ENCODE measurements at places on chromosomes 5 and 9.

- DNase-seq = no peak
These were observed 238.4 kb upstream of the CD180 start for GRCh38 chr5:67435032-67435431.

DNA sequence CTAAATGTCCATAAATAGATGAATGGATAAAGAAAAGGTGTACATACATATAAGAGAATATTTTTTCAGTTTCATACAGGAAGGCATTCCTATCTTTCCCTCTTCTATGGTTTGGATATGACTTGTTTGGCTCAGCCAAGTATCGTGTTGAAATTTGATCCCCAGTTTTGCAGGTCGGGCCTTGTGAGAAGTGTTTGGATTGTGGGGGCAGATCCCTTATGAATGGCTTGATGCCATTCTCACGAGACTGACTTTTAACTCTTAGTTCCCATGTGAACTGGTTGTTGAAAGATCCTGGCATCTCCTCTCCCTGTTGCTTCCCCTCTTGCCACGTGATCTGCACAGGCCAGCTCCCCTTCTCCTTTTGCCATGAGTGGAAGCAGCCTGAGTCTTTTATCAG lies 421.1 kb upstream of the FTMT start:
- DNase-seq = no peak

DNA sequence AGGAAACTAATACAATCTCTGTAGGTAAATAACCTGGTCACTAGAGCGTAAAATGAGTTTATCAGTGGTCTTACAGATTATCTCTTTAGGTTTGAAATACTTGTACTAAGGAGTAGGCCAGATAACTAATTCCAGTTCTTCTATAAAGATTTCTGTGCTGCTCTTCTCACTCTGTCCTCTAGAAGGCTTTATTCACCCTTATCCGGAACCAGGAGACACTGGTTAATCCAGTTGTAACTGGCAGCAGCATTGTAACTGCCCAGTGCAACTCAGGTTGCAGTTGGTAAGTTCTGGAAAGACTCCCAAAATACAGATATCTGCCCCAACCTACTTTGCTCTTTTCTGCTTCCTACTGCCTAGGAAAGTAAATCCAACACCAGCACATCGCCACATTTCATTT lies 19.8 kb downstream of the C5orf22 start:
- DNase-seq = no peak

GRCh38 chr9:35488566-35489312 lies 1.2 kb upstream of the RUSC2 start:
- DNase-seq = no peak

DNA sequence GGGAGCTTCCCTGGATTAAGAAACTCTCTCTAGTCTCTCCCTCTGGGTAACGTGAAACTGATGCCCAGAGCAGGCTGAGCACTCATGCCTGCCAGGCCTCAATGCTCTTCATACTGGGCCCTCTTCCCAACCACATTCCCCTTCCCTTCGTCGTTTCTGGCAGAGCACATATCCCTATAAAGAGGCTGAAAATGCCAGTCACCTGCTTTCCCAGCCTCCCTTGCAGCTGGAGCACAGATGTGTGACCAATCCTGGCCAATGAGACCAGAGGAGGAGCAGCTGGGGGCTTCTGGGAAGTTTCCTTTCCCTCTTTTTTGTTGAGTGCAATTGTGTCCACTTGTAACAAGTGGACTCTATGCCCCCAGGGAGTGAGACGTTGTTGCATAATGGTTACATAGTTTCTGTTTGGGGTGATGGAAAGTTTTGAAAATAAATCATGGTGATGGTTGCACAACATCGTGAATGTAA lies 30.2 kb upstream of the SMIM23 start:
- DNase-seq = no peak

- DNase-seq = no peak
These were observed 972.5 kb upstream of the CTNND2 start for GRCh38 chr5:12876541-12877298.

DNA sequence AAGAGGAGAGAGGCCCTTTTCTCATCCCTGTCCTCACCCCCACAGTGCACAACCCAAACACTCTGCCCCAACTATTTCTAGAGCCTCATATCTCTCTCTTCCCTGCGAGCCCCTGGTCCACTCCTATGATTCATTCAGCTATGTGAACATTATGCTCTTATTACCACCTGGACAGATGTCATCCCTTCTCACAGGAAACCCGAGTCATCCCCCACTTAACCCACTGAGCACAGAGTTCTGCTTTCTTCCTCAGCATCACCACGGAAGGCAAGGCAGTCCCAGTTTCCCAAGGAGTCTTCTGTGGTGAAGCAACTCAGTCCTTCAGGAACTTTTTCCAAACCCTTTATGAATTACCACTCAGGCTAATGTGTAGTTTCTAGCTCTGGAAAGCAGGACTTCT lies 1.3 kb downstream of the DNAI1 start:
- DNase-seq = no peak

- DNase-seq = no peak
These were observed 233.1 kb upstream of the ANKRD55 start for GRCh38 chr5:56466136-56466816.

GRCh38 chr5:62737766-62738165 lies 159.1 kb downstream of the LRRC70 start:
- no peak for DNase-seq

- no peak for DNase-seq
These were observed 16.0 kb downstream of the MAST4 start for GRCh38 chr5:66612226-66612625.

DNA sequence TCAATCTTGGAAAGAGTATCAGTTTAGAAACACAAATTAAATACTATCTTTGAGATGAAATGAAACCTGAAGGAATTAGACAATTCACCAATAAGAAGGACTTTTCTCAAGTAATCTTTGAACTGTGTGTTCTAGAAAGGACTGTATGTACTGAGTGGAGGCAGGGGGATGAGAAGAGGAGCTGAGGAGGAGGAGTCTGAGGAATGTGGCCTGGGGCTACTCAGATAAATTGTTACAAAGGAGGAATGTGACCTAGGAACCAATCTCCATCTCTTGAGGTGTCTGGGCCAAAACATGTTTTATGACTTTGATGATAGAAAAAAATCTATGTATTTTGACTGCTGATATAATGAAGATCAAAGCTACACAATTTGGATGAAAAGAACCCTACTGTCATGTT lies 124.3 kb upstream of the ANKRD55 start:
- no peak for DNase-seq
